Breast epithelium (tissue), 4 donors: ENCODE measurements at places on chromosomes 3 and 15. TPM values are rescaled to one million over a fixed set of nuclear protein-coding genes. Genes with fewer than 3 reads are reported as not detected.

Gene CNTN3
- total RNA-seq = 12.2 TPM

Gene TRH
- not detected for total RNA-seq

Gene SETD2
- 87.8 TPM for total RNA-seq

Gene C2CD4A
- not detected for total RNA-seq

Gene CCDC39
- 0.32 TPM for total RNA-seq

Gene CHRNA3
- 0.59 TPM for total RNA-seq

Gene PLSCR5
- total RNA-seq = not detected

Gene HESX1
- total RNA-seq = 0.48 TPM

Gene ZNF774
- total RNA-seq = 7.6 TPM

Gene MYEF2
- total RNA-seq = 4.8 TPM

Gene RTP3
- not detected for total RNA-seq

Gene OXTR
- total RNA-seq = 250 TPM

Gene AGTR1
- total RNA-seq = 77.9 TPM

Gene PTPRG
- 42.3 TPM for total RNA-seq

Gene USF3
- total RNA-seq = 28.5 TPM

Gene CD200R1
- 0.66 TPM for total RNA-seq

Gene AMOTL2
- total RNA-seq = 78.3 TPM

Gene LRRIQ4
- 0.15 TPM for total RNA-seq

Gene IL5RA
- total RNA-seq = 0.98 TPM

Gene LRRK1
- total RNA-seq = 14.4 TPM

Gene PRR23B
- not detected for total RNA-seq

Gene FETUB
- total RNA-seq = not detected

Gene SNTN
- total RNA-seq = not detected

Gene ACKR4
- total RNA-seq = 1.1 TPM

Gene CCNB2
- 3.5 TPM for total RNA-seq

Gene DUSP7
- total RNA-seq = 11.1 TPM

Gene TAGLN3
- not detected for total RNA-seq

Gene PRSS50
- 3.6 TPM for total RNA-seq

Gene CPLX3
- 0.66 TPM for total RNA-seq

Gene FSIP1
- total RNA-seq = 0.32 TPM

Gene SUCLG2
- 45.9 TPM for total RNA-seq

Gene TGM4
- 0.16 TPM for total RNA-seq

Gene KLHL40
- not detected for total RNA-seq

Gene TMCO5A
- not detected for total RNA-seq

Gene KNG1
- total RNA-seq = not detected

Gene C3orf49
- not detected for total RNA-seq

Gene SPESP1
- 7.9 TPM for total RNA-seq

Gene BFSP2
- total RNA-seq = not detected

Gene XCR1
- total RNA-seq = under 0.01 TPM

Gene ACAD11
- 52.0 TPM for total RNA-seq

Gene ZNF662
- total RNA-seq = 13.8 TPM

Gene RPL32
- 950 TPM for total RNA-seq

Gene PPP2R3A
- 43.6 TPM for total RNA-seq

Gene CCDC13
- 2.9 TPM for total RNA-seq

Gene PPP1R14D
- not detected for total RNA-seq
